Sigmoid colon (tissue), 7 donors: ENCODE measurements at places on chromosomes 6 and 20.

GRCh38 chr20:23235173-23236027 is 115.2 kb upstream of the NXT1 start:
- DNase-seq, result no peak

DNA sequence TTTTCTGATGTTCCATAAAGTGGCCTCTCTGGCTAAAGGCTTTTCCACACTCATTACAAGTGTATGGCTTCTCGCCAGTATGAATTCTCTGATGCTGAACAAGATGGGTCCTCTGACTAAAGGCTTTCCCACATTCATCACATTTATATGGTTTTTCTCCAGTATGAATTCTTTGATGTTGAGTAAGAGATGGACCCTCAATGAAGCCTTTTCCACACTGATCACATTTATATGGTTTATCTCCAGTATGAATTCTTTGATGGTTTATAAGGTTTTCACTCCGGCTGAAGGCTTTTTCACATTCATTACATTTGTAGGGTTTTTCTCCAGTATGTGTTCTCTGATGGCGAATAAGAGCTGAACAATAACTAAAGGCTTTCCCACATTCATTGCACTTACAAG is 20.4 kb downstream of the ZNF184 start:
- DNase-seq, result no peak

DNA sequence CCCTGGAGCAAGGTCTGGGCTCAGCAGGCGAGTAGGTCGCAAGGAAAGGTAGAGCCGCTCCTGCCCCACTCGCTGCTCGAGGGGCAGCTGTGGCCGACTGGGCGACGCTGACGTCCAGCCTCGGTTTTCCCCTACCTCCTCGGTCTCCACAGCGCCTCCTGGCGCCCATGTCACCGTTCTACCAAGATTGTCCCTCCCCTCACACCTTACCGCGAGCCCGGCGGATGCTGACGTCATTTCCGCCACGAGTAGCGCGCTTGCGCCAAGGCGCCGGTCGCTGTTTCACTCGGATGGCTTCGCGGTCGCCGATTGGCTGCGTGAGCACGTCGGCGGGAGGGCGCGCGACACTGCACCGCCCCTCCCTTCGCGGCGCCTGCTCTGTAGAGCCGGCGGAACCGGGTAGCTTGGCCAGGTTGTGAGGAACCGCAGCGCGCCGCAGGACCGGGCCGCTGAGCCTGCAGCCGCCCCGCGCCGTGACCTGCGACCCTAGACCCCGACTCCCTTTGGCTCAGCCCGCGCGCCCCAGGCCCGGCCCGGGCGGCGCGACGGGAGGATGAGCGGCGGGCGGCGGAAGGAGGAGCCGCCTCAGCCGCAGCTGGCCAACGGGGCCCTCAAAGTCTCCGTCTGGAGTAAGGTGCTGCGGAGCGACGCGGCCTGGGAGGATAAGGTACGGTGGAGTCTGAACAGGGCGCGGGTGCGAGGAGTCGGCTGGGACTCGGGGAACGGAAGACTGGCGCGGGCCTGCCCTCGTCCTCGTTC is at the start of gene RAB5IF:
TSS of gene RAB5IF (plus strand) at position 381 of the 759 bp plus-strand sequence. CDS start at position 554, 173 bp downstream.
- DNase-seq, result peak; percentile 99

DNA sequence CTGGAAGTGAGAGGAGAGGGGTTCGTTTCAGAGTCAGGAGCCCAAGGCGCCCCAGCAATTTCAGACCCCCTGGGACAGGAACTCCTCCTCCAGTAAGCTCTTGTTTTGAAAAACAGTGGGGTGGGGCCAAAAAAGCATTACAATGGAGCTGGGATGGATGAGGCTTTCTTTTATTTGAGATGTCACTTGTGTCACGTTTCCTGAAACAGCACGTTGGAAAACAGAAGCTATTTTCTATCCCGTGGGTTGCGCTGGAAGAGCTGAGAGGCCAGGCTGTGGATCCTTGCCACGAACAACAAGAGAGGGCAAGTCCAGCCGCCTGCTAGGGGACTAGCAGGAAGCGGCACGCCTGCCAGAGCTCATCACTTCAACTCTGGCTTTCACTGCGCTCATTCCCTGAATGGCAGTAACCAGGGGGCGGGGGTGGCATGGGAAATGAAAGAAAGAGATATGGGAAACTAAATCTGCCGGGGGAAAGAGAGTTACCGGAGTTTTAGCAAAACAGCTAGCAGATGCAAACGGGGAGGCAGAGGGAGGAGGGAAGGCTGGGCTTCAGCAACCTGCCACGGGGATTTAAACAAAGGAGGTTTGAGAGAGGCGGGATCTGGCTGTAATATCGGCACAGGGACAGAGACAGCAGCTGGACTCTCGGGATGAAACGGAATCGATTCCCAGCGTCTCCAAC is 34.6 kb downstream of the GCNT2 start:
- DNase-seq, result peak; percentile 84

- no peak for DNase-seq
Measured at GRCh38 chr20:22402550-22402949, 181.8 kb downstream of the FOXA2 start.

- no peak for DNase-seq
Measured at GRCh38 chr6:125974214-125974866, 12.0 kb upstream of the TRMT11 start.

DNA sequence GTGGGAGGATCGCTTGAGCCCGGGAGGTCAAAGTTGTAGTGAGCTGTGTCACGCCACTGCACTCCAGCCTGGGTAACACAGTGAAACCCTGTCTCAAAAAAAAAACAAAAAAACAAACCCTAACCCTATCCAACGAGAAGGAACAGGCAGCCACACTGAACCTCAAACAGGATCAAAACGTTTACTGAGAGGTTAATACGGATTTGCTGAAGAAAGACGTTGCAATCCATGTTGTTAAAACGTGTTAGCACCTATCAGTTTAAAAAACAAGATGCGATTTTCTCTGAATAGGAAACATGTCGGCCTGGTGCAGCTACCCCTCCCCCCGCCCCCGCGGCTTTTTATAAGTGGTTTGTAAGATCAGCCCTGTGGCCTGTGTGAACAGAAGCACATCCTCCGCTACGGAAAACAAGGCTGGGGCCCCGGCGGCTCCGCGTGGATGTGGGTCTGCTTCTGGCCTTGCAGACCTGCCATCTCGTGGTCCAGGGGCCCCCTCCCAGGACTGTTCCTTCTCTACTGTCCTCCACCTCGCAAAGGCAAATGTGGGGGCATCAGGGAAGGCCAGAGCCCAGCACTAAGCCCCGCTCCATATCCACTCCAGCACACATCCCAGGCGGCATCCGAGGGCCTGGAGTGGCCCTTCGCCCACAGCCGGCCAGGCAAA is 11.4 kb downstream of the SLC2A4RG start:
- DNase-seq, result no peak

DNA sequence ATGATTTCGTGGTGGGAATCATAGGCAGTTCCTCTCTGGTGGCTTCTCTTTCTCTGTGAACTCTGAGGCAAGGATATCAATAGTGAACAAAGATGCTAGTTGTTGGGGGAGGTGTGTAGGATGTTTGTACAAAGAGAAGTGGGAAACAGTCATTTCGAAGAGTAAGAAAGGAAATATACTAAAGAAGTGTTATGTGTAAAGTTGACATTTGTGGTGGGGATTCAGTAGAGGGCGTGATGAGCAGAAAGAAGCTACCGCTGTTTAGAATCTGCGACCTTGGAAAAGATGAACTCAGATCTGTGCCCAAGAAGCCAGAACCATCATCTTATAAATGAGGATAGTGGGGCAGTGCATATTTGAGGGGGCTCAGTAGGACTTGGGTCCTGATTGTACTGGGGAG is 11.4 kb downstream of the SLC35F1 start:
- no peak for DNase-seq

DNA sequence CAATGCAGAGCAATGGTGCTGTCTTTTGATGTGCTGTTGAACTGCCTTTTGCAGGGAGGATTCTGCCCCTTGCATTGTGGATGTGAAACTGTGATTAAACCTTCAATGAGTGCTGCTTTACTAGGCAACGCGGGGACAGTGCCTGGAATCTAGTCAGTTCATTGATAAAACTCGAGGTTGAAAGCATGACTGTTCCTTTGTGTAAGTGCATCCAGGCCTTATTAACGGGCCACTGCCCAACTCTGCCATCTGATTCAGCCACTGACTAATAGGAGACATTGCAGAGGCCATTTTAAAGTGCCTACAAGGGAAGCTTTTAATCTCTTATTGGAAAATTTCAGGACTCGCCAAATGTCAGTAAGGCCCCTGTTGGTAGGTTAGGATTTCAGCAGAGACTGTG is 49.3 kb downstream of the SLC35F1 start:
- no peak for DNase-seq

DNA sequence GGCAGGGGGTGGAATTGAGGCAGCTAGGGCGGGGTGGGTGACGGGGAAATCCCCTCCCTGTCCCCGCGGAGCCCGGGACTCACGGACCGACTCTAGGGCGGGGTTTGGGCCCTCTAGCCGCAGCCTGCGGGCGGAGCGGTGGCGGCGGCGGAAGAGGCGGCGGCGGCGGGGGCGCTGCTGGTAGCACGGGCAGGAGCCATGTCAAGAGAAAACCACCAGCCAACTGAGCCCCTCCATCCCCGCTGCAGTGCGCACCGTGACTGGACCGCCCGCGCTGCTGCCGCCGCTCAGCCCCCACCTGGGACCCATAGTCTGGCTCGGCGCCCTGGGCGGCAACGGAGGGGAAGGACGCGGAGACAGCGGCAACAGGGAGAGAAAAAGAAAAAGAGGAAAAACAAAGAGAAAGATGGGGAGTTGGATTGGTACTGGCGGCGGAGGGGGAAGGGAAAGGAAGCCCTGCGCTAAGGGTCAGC is 1.2 kb upstream of the C6orf62 start:
- peak; percentile 84 for DNase-seq
